BE2C (cell line): ENCODE measurements at places on chromosomes 13 and 19.

GRCh38 chr13:89082623-89083022 is 1411.5 kb downstream of the SLITRK5 start:
- DNase-seq = no peak

DNA sequence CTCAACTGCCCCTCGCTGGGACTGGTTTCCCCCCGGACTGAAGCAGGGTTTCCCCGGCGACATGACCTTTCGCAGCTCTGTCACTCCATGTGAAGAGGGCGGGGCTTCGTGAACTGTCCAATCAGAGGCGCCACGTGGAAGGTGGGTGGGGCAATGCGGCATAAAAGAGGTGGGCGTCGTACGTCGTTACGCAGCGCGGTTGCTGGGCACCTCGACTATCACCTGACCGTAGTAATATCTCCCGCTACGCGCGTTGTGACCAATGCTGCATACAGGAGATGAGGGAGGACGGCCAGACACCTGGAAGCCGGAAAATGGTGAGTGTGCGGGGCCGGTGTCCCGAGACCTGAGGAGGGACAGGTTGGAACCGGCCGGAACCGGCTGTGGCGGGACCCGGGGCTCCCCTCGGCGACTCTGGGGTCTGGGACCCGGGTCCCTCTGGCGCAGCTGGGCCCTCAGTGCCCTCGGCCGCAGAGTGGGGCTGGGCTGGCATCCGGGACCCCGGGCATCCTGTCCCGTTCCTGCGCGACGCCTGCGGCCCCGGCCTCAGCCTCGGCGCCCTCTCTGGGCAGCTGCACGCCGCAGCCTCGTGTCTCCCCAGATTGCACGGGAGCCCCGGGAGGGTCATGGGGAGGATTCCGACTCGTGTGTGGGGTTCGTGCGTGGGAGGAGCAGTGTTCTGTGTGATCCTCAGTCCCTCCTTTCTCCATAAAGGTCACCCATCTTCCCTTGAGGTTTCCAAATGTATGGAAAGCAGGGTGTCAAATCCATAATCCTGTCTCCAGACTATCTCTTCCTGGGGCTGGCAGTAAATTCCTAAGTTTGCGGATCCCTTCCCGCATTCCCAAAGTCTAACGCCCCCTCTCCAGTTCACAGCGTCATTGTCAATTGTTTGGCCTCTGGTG is 32.2 kb downstream of the ZNF136 start:
- DNase-seq = peak; percentile 90

DNA sequence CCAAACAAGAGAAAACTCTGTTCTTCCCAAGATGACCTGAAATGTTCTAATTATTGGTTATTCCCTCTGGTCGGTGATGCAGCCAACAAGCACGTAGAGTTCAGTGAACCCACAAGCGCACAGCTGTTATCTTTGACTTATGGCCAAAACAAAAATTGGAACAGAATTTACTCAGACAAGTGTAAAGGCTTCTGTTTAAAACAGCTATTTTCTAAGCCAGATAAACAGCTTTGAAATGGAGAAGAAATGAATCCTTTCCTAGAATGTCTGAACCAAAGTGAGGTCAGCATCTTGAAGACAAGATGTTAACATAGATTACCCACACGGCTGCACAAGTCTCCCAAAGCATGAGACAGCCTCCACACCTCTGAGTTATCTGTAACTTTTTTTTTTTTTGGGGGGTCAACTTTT is 669.2 kb downstream of the DIAPH3 start:
- DNase-seq = no peak

DNA sequence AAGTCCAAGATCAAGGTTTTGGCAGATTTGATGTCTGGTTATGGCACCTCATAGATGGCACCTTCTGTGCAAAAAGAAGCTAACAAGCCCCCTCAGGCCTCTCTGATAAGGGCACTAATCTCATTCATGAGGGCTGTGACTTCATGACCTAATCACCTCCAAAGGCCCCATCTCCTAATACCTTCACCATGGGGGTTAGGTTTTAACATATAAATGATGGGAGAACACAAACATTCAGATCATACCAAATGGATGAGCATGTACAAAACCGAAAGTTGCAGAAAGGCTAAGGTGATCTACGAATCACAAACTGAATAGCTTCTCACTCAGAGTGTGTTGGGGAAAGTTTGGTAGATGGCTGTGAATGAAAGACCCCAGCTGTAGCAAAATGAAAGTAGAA is 217.4 kb downstream of the TBC1D4 start:
- DNase-seq = no peak

GRCh38 chr13:41962994-41963393 is 2.1 kb upstream of the VWA8 start:
- no peak for DNase-seq

GRCh38 chr13:27274631-27275030 is 4.0 kb downstream of the RASL11A start:
- DNase-seq = no peak

DNA sequence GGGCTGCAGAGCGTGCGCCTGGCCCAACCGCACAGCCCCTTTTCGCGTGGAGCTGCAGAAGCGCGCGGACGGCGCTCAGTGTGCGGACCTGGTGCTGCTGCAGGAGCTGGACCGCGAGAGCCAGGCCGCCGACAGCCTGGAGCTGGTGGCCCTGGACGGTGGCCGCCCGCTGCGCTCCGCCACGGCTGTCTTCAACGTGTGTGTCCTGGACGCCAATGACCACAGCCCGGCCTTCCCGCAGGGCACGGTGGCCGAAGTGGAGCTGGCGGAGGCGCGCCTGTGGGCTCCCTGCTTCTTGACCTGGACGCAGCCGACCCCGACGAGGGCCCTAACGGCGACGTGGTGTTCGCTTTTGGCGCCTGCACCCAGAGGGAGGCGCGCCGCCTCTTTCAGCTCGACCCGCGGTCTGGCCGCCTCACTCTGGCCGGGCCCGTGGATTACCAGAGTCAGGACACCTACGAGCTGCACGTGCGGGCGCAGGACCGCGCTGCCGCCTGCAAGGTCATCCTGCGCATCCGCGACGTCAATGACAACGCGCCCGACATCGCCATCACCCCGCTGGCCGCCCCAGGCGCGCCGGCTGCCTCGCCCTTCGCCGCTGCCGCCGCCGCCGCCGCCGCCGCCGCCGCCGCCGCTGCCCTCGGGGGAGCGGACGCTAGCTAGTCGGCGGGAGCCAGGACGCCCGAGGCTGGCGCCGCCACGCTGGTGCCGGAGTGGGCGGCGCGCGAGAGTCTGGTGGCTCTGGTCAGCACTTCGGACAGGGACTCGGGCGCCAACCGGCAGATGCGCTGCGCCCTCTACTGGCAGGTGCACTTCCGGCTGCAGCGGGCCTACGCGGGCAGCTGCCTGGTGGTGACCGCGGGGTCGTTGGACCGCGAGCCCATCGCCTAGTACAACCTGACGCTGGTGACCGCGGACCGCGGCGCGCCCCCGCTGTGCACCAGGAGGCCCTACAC is 172.2 kb downstream of the OLFM4 start:
- peak; percentile 8 for DNase-seq

- no peak for DNase-seq
Measured at GRCh38 chr19:3148503-3148902, 12.7 kb downstream of the GNA15 start.

- no peak for DNase-seq
Measured at GRCh38 chr13:80312967-80313366, 28.0 kb downstream of the SPRY2 start.
